NCI-H2107 (cell line): ENCODE measurements at places on chromosomes 3 and 15.

DNA sequence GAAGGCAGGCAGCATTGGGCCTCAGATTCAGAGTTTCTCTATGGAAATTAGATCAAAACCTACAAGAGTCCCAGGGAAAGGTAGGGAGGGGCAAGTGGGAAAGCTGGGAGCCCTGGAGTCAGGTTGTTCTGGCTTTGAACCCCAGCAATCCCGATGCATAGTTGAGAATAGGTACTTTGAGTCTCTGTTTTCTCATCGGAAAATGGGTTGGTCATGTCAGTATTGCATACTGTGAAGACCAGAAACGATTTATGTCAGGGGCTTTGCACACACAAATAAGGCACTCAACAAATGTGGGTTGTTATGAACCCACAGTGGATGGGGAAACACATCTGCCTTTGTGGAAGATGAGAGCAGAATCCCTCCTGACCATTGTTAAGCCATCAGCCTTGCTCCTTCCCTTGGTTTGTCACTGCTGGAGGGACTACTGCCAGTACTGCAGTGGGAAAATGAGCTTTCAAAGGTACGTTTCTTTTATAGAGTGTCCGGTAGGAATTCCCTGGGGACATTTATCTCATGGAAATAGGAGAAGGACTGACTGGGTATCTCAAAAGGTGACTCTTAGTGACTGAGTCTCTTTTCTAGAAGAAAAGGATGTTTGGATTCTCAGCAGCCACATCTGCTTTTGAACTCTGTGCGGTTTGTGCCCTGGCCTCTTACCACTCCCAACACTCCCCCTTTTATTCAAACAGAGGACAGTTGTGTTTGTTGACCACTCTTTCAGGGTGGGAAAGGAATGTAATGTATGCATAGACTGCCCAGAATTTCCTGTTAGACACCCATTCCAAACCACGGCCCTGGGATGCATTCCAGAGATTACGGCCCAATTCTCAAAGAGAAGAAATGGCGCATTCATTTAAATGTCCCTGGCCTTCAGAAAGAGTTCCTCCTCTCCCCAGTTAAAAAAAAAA lies 54.6 kb upstream of the VILL start:
- no peak for DNase-seq

GRCh38 chr3:126109880-126110235 lies 25.9 kb upstream of the SLC41A3 start:
- DNase-seq, result no peak

- DNase-seq, result no peak
Measured at GRCh38 chr3:72034986-72035385, 250.0 kb upstream of the PROK2 start.

DNA sequence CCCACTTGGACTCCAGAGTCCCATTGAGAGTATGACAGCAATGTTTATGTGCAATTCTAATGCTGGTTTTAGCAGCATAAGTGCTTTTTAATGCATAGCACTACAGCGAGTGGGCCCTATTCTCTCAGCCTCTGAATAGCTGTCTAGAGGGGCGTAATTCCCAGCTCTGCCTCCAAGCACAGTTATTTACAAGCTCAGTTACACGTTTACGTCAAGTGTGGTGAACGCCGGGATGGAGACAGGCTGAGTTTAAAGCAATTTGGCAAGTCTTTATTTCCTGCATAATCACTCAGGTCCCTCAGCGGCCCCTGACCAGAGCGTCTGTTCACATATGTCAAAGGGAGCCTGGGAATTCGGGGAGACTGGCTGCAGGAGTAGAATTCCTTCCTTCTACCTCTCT lies 43.9 kb downstream of the SOX14 start:
- DNase-seq, result no peak

DNA sequence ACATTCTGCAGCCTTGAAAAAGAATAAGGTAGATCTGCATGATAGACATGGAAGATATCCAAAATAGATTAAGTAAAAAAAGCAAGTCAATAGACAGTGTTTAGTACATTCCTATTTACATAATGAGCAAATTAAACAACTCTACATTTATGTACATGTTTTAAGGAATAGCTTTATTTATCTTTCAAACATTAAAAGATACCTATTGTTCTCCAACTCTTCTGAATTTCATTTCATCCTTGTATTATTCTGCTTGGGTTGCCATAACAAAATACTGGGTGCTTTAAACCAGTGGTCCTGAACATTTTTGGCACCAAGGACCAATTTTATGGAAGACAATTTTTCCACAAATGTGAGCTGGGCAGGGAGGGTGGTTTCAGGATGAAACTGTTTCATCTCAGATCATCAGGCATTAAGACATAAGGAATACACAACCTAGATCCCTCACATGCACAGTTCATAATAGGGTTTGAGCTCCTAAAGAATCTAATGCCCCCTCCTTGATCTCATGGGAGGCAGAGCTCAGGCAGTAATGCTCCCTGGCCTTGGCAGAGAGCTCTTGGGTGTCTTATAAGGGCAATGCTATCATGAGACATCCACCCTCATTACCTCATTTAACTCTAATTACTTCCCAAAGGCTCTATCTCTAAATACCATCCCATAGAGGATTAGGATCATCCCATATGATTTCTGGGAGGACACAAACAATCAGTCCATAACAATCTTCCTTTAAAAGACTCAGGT lies 6.8 kb upstream of the KATNBL1 start:
- DNase-seq, result no peak

GRCh38 chr3:171704002-171704401 lies 106.3 kb downstream of the PLD1 start:
- DNase-seq, result no peak

DNA sequence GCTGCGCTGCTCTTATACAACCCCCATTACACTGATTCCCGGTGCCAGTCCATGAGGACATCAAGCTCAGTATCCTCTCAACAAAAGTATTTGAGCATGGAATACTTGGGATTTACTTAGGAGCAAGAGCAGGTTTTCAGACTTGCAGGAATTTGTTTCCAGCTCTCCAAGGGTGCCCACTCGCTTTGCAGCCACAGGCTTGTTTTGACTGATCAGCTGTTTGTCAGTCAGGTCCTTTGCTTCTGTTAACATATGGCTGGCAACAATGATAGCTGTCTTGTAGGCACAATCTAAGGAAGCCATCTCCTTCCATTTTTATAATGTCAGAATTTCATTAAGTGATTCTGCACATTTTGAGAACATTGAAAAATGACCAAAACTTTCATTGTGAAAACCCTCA lies 38.2 kb upstream of the MCF2L2 start:
- no peak for DNase-seq

- no peak for DNase-seq
Measured at GRCh38 chr3:53158765-53159155, 2.2 kb upstream of the PRKCD start.
